ENCODE measurements at places on chromosomes 11 and 22. TPM values are rescaled to one million over a fixed set of nuclear protein-coding genes. Genes with fewer than 3 reads are reported as not detected.

Gene MAJIN
- total RNA-seq: not detected

Gene PHLDA2
- 71.9 TPM for total RNA-seq

Gene OR2AG2
- under 0.01 TPM for total RNA-seq

Gene POU2F3
- not detected for total RNA-seq

Gene SCGB1D2
- not detected for total RNA-seq
